Eye (tissue), 1 donor: ENCODE measurements at places on chromosomes 2 and 18.

DNA sequence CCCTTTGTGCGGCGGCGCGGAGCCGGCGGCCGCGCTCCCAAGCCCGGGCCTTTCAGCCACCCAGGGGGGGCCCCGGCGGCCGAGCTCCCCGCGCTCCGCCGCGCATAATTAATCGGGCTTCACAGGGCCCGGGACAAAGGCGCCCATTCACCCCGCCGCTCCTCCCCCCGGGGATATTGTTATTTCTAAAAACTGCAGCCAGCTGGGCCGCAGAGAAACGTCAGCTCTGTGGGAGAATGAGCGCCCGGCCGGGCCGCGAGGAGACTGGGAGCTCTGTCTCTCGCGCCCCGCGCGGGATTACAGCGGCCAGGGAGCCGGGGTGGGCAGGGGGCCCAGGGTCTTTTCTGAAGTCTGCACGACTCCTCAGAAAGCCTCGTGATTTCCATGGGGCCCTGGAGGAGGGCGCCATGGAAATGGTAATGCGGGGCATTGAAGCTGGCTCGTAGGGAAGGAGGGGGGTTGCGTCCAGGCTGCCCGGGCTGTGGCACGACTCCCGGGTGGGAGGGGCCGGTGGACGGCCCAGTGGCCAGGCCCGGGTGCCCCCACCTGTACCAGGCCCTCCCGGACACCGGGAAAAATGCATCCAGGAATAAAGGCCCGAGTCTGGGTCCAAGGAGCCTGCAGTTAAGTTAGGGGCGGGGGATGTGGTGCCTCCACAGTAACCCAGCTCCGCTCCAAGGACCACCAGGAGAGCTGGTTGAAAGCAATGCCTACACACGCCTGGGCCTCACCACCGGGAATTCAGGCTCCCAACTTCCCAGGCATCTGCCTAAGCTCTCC is 125.3 kb downstream of the ZFP36L2 start:
- DNase-seq = peak; percentile 95

DNA sequence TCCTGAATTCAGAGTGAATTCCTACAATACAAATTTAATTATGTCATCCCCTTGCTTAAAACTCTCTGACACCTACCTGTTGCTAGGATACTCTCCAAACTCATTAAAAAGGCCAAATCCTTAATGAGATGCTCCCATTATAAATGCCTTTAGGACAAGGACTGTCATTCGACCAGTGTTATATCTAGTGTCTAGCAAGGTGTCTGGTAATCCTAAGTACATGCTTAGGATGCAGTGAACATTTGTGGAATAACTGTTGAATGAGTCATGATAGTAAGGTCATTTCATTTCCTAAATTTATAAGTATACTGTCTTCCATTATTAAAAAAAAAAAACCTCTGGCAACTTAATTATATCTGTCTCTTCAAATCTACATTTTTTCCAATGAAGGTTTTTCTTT is 588.9 kb upstream of the NRXN1 start:
- DNase-seq = no peak

GRCh38 chr18:59604877-59605276 is 92.3 kb downstream of the CCBE1 start:
- DNase-seq = no peak

GRCh38 chr2:205387350-205388055 is 294.8 kb upstream of the NRP2 start:
- no peak for DNase-seq

GRCh38 chr2:54406031-54406430 is 50.1 kb upstream of the SPTBN1 start:
- DNase-seq = no peak
